ENCODE measurements at places on chromosomes 7 and 10.
A peak's percentile ranks its signal among the peaks of the same experiment; 100 is the strongest.

GRCh38 chr7:135888740-135889139 is 88.4 kb downstream of the MTPN start:
- no peak for DNase-seq

- no peak for DNase-seq
These were observed 630.6 kb upstream of the PHF14 start for GRCh38 chr7:10343108-10343507.

DNA sequence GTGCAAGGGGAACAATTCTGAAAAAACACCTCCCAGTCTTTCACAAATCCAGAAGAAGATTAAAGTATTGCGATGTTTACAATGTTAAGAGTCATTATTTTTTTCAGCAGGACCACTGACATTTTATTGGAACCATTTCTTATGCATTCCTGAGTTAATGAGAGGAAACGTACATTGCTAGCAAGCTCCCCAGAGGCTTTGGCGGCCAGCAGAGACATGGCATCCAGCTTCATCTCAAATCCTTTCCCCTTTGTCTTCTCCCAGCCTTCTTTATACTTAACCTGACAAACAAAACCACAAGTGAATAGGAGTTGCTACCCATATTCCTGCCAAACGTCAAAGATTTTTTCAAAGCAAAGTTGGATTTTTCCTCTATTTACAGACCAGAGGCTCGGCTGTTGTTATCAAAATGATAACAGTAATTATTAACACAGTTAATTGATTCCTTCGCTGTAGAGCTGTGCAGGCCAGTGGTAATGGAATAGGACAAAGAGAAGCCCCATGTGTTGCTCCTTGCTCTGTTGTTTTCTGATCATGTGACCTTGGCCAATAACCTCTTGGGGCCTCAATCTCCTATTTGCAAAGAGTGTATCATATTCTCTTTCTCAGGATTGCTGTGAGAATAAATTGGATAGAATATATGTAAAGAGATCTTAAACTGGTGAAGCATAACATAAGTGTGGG is 32.0 kb downstream of the NRAP start:
- DNase-seq = no peak

DNA sequence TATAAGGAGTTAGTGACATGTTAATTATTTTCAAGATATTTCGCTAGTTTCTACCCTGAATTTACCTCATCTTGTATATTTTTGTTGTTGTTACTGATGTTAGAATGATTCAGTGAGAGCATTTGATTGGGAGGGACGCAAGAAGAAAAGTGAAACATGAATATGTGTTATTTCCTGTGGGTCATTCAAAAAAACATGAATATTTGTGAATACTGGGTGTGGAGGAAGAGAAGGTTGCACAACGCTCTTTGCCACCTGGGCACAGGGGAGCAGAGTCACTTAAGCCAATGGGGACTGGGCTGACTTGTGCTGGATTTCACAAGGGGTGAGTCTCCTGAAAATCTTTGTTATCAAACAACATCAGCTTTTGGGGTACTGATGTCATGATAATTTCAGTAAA is 39.5 kb downstream of the AGK start:
- no peak for DNase-seq

DNA sequence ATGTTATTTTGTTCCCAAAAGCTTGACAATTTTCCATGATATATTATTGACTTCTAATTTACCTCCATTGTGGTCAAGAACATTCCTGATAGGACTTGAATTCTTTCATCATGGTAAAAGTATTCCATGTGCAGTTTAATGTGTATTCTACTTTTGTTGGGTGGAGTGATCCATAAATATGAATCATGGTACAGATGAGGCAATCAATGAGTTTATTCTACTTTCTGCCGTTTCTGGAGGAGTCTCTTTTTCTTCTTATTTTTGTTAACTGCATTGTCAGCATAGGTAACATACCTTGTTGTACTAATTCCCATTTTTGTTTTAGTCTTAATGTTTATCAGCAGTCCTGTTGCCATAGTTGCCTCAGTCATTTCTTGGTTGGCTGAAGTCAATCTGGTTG is 69.6 kb downstream of the SHOC2 start:
- DNase-seq = no peak

DNA sequence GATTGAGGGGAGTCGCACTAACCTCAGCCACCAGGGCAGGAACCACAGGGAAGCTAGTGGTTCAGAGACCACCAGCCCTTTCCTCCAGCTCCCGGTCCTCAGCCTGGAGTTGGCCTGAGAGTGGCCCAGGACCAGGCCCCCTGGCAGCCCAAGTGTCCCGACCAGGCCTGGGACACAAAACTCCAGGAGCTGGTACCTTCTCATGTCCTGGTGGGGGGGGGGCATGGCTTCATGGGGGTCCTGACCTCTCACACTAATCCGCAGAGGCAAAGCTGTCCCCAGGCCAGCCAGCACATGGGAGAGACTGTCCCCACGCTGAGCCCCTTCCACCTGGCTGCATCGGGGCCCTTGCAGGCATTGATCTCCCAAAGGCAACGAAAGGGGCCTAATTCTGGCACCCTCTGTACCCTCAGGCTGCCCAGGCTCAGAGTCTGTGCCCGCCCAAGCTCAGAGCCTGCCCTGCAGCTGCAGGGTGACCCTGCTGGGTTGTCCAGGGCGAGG is 28.2 kb downstream of the GPRIN2 start:
- no peak for DNase-seq

DNA sequence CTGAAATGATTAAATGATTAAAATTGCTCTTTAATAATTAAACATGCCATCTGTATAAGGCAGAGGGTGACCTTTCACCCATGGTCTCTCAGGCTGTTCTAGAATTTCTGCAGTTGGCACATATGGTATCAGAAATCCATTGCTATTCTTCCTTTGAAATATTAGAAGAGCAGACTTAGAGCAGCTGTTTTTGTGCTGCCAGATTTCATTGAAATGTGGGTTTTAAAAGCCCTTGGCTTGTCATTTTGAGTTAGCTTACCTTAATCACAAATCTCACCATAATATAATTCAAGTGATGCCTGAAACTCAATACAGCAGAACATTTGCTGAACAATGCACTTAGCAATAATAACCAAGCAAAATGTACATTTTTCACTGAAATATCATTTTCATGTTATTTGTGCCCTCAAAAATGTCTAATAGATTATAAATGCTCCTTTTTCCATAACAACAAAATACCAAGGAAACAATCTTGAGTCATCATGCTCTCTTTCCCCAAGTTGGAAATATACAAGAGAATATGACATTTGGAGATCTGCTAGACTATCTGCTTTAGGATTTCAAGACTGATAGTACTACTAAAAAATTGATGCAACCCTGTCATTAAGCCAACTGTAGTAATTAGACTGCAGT is 16.1 kb upstream of the PTTG1IP2 start:
- DNase-seq = no peak

GRCh38 chr7:9264395-9264794 is 831.0 kb downstream of the NXPH1 start:
- DNase-seq = no peak

- peak; percentile 53 for DNase-seq
These were observed 1.1 kb upstream of the KBTBD2 start for GRCh38 chr7:32892521-32893206.

GRCh38 chr7:125563557-125563956 is 633.9 kb upstream of the POT1 start:
- DNase-seq = no peak

DNA sequence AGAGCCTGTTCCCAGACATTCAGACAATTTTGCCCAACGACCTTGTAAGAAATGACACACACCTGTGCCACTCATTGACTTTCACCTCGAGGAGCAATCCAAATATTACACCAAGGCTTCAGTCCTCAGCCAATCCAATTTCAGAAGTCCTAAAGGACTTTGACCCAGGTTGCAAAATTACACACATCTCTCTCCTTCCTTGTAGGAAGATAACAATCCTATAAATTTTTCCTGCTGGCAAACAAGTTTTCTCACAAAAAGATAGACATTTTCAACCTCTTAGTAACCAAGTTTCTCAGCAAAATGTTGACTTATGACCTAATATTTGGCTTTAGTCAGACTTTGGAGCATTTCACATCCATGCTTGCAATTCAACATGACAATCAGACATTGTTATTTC is 745.0 kb downstream of the GRID1 start:
- no peak for DNase-seq

DNA sequence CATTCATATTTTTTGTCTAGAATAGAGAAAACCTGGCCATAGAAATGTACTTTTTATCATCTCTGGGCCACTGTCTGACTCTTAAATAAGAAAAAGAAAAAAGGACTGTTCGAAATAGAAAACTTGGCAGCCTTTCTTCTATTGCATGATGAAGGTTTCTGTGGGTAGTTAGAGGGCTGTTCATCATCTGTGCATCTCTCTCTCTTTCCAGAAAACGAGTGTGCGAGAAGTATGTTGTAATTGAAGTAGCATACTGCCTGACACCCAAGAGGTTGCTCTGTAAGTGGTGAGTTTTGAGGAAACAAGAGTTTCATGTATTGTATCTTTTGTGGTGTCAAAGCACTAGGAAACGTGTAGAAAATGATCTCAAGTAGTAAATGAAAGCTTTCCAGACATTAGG is 343.2 kb upstream of the TMEM229A start:
- DNase-seq = no peak

DNA sequence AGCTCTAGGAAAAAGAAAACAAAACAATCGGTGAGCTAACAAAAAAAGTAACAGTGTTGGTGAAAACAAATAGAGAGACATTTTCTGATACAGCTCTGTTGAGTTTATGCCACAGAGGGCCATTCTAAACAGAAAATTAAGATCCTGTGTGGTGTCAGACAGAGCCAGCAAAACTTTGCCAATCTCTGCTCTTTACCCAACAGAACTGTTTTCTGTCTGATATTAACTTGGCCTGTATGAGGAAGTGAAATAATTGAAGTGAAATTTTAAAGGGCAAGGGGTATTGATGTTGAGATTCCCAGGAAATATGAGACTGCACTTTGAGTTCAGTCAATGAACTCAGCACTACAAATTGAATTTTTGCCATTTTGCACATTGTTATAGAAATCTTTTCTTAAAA is 101.0 kb downstream of the AOAH start:
- no peak for DNase-seq

- no peak for DNase-seq
These were observed 19.9 kb upstream of the ZEB1 start for GRCh38 chr10:31299119-31299518.

DNA sequence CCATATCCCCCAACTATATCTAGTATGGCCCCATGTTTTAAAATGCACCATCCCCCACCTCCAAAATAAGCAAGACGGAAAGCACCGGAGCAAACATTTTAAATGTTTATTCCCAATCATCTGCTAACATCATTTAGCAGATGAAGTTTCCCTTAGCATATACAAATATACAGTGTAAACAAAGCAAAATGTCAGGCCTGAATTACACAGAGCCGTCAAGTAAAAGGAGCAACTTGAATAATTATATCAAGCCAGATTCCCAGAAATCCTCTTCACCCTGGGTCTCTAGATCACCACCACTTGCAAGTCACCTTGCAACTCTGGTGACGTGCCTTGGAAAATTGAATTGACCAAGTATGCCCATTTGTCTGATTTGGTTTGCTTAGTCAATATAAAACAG is 91.6 kb upstream of the COL1A2 start:
- DNase-seq = no peak

GRCh38 chr7:2197436-2198155 is 35.1 kb downstream of the MAD1L1 start:
- DNase-seq = no peak

DNA sequence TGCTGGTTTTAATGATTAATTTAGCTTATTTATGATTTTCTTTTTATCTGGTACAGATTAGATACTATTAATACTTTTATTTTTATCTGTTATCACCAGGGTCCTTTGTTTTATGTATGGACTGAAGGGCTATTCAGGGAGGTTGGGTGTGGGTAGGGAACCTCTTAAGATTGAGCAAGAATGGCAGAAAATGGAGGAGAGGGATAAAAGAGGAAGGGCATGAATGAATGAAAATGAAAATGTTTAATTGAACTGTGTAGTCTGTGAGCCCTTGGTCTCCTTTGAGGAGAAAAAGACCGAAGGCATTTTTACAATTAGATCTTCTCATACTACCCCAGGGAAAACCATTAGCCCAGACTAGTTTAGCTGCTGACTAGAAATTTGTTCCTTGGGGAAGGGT is 93.1 kb downstream of the CDK14 start:
- no peak for DNase-seq

DNA sequence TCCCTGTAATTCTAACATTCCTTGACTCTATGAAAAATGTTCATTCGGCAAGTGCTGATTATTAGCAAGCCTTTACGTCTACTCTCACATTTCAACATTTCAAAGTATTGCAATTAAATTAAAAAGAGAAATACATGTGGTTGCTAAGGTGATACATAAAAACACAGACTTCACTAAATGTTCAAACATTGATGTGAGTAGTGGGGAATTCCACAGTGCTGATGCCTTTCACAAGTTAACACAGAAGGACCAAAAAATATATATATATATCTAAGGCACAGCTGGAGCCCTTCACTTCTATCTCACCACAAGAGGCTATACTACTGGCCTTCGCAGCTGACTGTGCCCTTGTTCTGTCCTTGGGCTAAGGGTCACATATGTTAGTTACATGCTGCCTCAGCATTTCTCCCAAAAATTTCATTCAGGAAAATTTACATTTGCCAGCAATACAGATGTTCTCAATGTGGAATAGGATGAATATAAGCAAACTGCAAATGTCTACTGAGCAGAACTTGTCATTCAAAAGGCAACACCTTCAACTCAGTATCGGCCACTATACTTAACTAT is 13.9 kb downstream of the CTTNBP2 start:
- no peak for DNase-seq

DNA sequence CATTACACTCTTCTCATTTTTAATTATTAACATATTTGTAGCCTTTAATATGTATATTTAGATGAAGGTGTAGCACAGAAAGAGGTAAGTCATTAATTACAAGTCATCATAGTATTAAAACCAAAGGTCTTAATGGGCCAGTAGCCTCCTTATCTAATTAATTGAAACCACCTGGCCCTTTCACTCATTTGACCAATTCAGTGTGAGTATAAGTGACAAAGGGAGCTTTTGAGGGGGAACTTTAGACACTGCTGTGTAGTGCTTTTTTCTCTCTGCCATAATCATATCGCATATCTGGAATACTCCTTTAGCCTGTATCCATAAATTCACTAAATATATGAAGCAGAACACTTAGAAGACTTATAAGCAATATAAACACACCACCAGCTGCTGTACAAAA is 562.9 kb upstream of the POT1 start:
- DNase-seq = no peak

DNA sequence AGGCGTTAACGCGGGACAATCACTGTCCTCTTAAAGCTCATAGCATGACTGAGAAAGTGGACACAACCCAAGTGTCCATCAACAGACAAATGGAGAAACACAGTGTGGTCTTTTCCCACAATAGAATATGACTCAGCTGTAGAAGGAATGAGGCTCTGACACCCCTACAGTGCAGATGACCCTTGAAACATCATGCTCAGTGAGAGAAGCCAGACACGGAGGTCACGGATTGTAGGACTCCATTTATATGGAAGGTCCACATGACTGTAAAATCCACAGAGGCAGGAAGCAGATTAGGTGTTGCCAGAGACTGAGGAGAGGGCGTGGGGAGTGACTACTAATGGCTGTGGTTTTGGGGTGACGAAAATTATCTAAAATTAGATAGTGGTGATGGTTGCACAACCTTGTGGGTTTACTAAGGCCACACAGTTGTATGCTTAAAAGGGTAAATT is 6.1 kb upstream of the NCAPG2 start:
- DNase-seq = no peak
